ENCODE measurements at places on chromosomes 13 and 19.

GRCh38 chr13:107867701-107868661, 347.4 kb downstream of the LIG4 start:
- DNase-seq: peak; percentile 82

DNA sequence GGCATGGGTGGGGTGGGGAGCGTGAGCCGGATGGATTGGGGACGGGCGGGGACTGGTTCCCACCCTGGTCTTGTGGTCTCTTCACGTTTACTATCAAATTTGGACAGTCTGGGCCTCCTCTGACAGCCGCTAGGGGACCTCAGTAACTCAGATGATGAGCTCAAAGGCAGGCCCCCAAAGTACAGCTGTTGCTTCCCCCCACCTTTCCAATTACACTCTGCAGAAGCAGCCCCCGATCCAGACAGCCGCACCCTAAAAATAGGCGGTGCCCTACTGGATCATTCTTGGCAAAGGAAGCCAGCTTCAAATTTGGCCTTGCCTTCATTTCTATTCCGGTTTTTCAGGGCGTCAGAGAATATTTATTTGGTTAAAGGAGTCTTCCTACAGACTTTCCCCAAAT, 1.9 kb upstream of the FOXO1 start:
- DNase-seq: no peak

GRCh38 chr19:45529420-45529785, 22.1 kb downstream of the VASP start:
- no peak for DNase-seq

GRCh38 chr13:98897706-98898105, 80.2 kb downstream of the DOCK9 start:
- DNase-seq: no peak

- no peak for DNase-seq
Measured at GRCh38 chr13:66617786-66618185, 612.4 kb downstream of the PCDH9 start.
